ENCODE measurements at places on chromosomes 6 and 20.

- DNase-seq, result no peak
Measured at GRCh38 chr6:145626857-145627256, 108.5 kb downstream of the EPM2A start.

DNA sequence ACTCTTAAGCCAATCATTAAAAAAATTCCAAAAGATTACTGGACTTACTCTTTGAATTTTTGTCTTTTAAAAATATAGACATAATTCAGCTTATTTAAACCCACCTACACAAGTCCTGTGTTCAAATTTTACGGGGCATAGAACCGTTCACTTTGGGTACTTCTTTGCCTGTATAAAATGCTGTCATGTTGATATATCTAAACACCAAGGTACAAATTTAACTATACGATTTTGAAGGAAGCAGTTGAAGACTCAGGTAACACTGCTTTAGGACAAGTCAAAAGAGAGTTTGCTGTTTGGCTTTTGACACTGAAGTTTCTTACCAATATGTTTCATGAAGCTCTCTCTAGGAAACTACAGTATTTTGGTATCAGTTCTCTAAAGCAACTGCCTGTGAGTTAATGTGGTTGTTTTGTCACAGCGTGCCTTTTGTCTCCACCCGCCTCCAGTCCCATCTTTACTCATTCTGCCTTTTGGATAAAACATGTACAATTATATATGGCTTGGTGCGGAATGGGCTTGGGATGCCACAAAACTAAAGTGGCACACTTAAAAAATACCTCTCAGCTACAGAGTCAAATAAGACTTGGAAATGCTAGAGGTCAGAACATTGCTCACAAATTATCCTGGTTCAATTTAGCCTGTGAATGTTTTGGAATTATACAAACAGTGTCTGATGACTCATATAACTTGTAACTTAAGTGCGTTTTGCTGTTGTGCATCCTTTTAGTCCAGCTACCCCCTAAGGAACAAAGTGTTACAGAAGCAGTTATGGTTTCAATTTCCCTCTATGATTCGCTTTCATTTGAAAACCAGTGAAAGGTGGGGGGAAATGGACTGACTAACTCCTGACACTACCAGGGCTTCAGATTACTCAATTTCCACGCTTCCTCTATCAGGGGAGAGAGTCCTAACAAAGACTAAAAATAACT, 38.7 kb downstream of the RGS17 start:
- DNase-seq, result peak; percentile 14

- DNase-seq, result no peak
Measured at GRCh38 chr6:3446184-3446583, 10.7 kb downstream of the SLC22A23 start.

- peak; percentile 46 for DNase-seq
Measured at GRCh38 chr20:4014031-4014474, 1.3 kb downstream of the RNF24 start.
